ENCODE measurements at places on chromosomes 16 and 17. TPM values are rescaled to one million over a fixed set of nuclear protein-coding genes. Genes with fewer than 3 reads are reported as not detected.

DNA sequence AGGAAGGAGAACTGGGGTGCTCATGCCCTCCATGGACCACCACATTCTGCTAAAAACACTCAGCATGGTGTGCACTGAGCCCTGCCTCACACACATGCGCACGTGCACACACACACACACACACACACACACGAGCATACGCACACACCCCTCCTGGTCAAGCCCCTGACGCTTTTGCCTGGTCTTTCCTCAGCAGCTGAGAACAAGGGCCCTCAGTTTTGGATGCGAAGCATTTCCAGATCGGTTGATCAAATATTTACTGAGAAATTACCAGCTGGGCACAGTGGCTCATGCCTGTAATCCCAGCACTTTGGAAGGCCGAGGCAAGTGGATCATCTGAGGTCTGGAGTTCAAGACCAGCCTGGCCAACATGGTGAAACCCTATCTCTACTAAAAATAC lies 20.1 kb upstream of the RAI1 start:
- DNase-seq: no peak

DNA sequence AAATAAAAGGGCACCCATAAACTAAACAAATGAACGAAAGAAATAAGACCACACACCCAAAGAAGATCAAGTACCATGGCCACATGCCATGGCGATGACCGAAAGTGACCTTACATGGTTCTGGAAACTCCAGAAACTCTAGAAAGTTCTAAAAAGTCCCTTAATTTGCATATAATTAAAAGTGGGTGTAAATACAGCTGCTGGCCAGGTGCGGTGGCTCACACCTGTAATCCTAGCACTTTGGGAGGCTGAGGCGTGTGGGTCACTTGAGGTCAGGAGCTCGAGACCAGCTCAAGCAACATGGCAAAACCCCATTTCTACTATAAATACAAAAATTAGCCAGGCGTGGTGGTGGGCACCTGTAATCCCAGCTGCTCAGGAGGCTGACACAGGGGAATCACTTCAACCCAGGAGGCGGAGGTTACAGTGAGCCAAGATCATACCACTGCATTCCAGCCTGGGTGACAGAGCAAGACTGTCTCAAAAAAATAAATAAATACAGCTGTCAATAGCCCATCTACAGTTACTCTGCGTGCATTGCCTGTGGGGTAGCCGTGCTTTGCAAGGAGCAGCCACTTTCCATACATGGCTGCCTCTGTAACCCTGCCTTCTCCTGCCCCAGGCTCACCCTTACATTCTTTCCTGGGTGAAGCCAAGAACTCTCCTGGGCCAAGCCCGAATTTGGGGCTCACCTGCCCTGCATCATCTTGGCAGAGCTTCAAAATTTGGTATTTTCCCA lies 7.2 kb upstream of the ZNF778 start:
- no peak for DNase-seq

- DNase-seq: no peak
Measured at GRCh38 chr16:69012906-69013305, 92.5 kb upstream of the HAS3 start.

GRCh38 chr17:19619705-19620325 lies 28.7 kb upstream of the ALDH3A2 start:
- DNase-seq: no peak

GRCh38 chr16:50802000-50802399 lies 60.1 kb downstream of the CYLD start:
- DNase-seq: no peak

- no peak for DNase-seq
Measured at GRCh38 chr17:75059369-75060345, 12.6 kb downstream of the KCTD2 start.

DNA sequence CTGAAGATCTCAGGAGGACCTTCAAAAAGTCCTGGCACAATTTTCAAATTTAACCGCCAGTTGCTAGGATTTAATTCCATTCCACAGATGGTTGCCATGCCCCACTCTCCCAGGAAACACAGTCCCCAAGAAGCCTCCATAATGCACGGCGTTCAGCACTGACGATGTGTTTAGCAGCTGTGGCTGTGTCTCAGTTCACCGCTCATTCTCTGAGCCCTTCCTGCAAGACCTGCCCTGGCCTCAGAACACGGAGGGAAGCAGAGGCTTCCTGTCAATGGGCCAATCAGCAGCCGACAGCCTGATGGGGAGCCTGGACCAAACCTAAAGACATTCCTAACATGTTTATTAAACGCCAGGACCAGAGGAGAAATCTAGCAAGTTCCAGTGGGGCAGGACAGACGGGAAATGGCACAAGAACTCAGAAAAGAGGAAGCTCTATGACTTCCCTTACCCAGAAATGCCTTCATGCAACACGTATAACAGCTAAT lies 4.9 kb downstream of the MYLK3 start:
- no peak for DNase-seq

DNA sequence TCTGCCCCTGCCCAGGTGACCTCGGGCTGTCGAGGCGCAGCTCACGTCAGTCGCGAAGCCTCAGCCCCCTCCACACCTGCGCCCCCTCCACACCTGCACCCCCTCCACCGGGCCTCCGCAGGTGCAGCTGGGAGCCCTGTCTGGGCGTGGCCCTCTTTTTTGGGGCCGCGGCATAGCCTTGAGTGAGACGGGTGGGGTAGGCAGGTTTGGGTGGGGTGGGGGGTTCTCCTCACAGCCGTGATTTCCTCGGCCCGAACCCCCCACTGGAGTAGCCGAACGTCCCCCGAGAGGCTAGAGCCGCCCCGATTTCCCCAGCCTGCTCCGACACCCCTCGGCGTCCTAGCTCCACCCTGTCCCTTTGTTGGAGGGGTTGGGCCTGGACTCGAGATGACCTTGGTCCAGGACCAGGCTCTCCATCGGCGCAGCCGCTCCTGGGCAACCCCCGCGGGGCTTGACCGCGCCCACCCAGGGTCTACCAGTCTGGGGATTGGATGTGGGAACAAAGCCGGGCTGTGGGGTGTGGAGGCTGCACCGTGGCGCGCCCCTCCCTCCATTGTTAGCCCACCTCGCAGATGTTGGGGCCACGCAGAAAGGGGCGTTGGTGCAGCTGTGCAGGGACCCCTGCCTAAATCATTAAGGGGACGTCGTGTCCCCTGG lies 626 bp downstream of the TUBB3 start:
- no peak for DNase-seq

DNA sequence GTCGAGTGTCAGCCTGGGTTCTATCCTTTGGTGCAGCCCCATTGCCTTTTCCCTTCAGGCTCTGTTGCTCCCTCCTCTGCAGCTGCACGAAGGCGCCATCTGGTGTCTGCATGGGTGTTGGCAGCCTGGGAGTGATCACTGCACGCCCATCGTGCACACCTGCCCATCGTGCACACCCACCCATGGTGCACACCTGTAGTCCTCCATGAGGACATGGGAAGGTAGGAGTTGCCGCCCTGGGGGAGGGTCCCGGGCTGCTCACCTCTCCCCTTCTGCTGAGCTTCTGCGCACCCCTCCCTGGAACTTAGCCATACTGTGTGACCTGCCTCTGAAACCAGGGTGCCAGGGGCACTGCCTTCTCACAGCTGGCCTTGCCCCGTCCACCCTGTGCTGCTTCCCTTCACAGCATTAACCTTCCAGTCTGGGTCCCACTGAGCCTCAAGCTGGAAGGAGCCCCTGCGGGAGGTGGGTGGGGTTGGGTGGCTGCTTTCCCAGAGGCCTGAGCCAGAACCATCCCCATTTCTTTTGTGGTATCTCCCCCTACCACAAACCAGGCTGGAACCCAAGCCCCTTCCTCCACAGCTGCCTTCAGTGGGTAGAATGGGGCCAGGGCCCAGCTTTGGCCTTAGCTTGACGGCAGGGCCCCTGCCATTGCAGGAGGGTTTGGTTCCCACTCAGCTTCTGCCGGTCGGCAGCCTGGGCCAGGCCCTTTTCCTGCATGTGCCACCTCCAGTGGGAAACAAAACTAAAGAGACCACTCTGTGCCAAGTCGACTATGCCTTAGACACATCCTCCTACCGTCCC lies 2.9 kb downstream of the CTRL start:
- no peak for DNase-seq

DNA sequence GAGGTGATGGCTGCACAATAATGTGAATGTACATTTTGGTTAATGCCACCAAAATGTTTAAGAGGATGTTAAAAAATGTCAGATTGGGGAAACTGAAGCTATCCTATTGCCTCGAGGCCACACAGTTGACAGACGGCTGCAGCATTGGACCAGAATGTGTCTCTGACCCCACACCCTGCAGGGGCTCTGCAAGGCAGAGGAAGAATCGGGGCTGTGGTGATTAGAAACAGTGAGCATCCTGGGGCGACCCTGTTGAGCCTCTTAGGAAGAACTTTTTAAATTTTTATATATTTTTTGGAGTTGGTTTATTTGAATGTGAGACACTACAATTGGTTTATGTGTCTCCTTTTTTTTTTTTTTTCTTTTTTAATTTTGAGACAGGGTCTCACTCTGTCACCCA lies 15.0 kb upstream of the ADORA2B start:
- no peak for DNase-seq

DNA sequence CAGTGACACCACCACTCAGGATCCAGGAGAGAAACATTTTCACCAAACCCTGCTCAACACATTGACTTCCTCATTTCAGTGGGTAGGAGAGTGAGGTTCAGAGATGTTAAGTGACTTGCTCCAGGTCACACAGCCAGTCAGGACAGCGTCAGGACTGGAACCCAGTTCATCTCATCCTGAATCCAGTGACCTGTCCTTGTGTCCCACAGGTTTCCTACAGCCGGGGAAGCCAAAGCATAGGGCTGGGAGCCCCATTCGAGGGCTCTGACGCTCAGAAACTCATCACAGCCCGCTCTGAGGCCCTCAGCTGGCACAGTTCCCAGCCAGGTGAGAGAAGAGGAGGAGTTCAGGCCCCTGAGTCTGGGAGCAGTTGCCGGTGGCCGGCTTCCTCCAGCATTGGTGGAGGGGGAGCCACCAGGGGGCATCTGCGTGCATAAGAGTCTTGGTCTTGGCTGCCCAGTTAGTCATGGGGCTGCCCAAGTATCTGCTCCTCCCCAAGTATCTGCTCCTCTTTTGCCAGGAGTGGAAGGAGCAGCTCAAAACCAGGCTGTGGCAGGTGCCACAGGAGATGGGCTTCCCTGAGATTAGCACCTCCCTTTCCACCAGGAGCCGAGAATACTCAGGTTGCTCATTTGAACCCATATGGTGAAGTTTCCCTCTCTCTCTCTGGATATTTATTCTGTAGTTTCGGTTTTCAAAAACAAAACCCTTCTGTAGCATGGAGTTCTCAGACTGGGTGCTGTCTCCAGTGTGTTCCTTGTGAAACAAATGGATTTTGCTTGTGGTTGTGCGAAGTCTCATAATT lies 56.0 kb downstream of the TNFRSF13B start:
- DNase-seq: no peak

ARSG gene
- 3.3 TPM for total RNA-seq

TOB1 gene
- total RNA-seq: 47.4 TPM

Data from urinary bladder (tissue), 4 donors.